ENCODE measurements at places on chromosomes 6 and 20. TPM values are rescaled to one million over a fixed set of nuclear protein-coding genes. Genes with fewer than 3 reads are reported as not detected.

Gene DYNLT2
- total RNA-seq, result 6.4 TPM

Gene LY6G6F
- total RNA-seq, result not detected

Gene RPL10A
- 925 TPM for total RNA-seq

Gene CNKSR3
- 12.1 TPM for total RNA-seq

Gene TAAR1
- total RNA-seq, result not detected

Gene KIF6
- 6.2 TPM for total RNA-seq

Gene JPH2
- total RNA-seq, result 14.8 TPM

Gene RAB22A
- 22.5 TPM for total RNA-seq

Gene NOX3
- not detected for total RNA-seq

Gene ZNF337
- total RNA-seq, result 44.3 TPM

Gene ARMH2
- total RNA-seq, result not detected

Gene GNAS-AS1
- 1.8 TPM for total RNA-seq

Gene CCDC170
- total RNA-seq, result 3.5 TPM

Gene CST1
- not detected for total RNA-seq

Gene GHRH
- total RNA-seq, result not detected

Gene C20orf204
- total RNA-seq, result 1.0 TPM

Gene CST5
- not detected for total RNA-seq

Gene GMNN
- 20.7 TPM for total RNA-seq

Gene MAPK13
- 9.2 TPM for total RNA-seq

Gene SEL1L2
- total RNA-seq, result 0.60 TPM

Gene MYBL2
- 4.8 TPM for total RNA-seq

Gene ENPP5
- total RNA-seq, result 8.9 TPM

Gene DDX27
- total RNA-seq, result 30.2 TPM

Gene SAMD5
- total RNA-seq, result 23.1 TPM
